ENCODE measurements at places on chromosomes 11 and 22.

- no peak for DNase-seq
Measured at GRCh38 chr11:18657673-18658072, 23.5 kb upstream of the SPTY2D1 start.

DNA sequence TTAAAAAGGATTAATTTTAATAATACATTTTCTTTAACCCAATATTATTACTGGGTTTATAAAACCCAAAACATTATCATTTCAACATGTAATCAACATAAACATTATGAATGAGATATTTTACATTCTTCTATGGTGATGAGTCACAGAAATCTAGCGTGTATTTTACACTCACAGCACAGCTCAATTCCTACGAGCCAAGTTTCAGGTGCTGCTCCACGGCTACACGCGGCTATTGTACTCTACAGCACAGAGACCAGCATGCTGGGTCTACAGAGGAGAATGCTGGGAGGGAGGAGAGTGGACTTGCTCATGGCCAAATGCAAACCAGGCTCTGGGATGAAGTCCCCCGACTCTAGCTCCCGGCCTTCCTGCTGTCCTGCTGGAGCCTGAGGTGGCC lies 72.0 kb upstream of the LMO1 start:
- DNase-seq, result no peak

GRCh38 chr22:38431266-38432010 lies 23.6 kb downstream of the KCNJ4 start:
- DNase-seq, result no peak

GRCh38 chr11:20530942-20531703 lies 68.3 kb upstream of the SLC6A5 start:
- DNase-seq, result no peak

DNA sequence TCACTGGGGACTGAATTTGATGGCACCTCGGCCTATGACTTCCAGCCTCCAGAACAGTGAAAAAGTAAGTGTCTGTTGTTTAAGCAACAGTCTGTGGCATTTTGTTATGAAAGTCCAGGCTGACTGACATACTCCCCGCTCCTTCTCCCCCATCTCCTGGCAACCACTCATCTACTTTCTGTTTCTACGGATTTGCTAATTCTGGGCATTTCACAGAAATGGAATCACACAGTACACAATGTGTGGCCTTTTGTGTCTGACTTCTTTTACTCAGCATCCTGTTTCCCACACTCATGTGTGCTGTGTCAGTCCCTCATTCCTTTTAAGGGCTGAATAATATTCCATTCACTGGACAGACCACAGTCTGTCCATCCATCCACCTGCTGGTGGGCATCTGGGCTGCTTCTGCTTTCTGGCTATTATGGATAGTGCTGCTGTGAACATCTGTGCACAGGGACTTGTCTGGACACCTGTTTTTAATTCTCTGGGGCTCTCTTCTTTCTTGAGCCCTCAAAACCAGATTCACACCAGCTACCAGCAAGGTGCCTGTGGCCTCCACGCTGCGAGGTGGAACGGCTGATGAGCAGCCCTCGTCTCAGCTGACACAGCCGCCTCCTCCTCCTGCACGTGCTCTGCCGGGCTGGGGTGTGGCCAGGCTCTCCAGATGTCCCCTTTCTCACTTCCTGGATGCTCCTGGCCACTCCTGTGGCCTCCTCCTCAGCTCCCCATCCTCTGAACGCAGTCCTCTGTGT lies 333.1 kb downstream of the CTTN start:
- no peak for DNase-seq

DNA sequence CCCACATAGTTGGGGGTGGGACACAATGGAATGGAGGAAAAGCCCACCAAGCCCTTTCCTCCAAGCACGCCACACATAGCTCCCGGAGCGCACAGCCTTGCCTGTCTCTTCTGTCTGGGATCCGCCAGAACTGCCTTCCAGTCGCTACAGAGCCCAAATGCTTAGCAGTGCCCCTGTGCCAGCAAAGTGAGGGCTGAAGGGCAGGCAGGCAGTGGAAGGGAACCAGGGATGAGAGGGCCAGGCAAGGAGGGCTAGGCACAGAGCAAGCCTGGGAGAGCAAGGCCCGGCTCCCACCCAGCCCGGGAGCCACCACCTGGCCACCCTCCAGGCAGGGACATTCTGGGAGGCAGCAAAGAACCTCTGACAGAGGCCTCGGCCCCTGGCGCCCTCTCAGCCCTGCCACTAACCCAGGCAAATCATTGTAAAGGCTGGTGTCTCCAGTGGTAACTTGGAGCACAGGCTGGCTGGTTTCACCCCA lies 32.5 kb downstream of the PPP2R1B start:
- DNase-seq, result no peak

Measured in CD8-positive, alpha-beta memory T cell (primary cell).